ENCODE measurements at places on chromosomes 7 and 10.

DNA sequence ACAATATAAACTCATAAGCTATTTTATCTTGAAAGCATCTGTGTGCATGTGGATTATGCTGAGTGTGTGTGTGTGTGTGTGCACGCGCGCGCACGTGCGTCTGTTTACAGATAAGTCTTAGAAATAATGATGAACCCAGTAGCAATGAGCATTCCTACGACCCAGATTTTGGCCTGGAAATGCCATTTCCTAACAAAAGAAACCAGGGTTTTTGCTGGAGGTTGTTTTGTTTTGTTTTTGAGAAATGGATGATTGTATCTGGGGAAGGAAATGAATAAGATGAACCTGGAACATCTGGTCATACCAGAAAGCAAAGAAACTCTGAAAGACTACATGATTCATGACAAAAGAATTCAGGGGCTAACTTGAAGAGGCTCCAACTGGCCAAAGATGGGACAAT, 22.1 kb upstream of the LMOD2 start:
- no peak for DNase-seq

DNA sequence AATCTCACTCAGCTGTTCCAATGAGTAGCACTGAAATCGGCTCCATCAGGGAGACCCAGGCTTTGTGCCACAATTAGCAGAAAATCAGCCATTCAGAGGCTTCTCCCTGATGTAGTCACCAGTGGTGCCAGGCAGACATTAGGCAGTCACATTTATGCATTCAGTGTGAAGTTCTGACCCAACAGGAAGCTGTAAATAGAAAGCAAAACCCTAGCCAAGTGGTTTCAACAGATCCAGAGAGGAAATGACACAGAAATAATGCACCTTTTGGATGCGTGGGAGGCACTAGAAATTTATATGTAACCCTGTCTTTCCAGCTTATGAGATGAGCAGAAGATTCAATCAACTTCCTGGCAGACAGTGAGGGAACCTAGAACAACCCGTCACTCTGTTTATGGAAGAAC, 186.4 kb downstream of the PDE1C start:
- DNase-seq = no peak

DNA sequence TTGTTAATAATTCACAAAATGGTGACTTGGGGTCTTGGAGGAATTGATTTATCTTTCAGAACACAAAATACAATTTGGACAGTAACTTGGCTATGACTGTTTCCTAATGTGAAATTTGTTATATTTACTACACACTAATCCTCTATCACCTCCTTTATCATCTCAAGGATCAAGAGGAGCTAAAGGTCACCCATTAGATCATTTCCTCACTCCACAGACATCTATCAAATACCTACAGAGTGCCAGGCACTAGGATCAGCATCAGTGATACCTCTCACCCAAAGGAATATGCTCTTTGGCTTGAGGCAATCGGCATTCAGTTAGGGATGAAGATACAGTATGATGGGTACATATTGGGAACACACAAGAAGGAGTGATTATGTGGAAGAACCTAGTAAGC, 132.1 kb downstream of the INHBA start:
- no peak for DNase-seq

- no peak for DNase-seq
Observed at GRCh38 chr10:17562614-17563013, 54.6 kb downstream of the HACD1 start.

GRCh38 chr10:78533098-78533497, 499.4 kb downstream of the RPS24 start:
- no peak for DNase-seq

DNA sequence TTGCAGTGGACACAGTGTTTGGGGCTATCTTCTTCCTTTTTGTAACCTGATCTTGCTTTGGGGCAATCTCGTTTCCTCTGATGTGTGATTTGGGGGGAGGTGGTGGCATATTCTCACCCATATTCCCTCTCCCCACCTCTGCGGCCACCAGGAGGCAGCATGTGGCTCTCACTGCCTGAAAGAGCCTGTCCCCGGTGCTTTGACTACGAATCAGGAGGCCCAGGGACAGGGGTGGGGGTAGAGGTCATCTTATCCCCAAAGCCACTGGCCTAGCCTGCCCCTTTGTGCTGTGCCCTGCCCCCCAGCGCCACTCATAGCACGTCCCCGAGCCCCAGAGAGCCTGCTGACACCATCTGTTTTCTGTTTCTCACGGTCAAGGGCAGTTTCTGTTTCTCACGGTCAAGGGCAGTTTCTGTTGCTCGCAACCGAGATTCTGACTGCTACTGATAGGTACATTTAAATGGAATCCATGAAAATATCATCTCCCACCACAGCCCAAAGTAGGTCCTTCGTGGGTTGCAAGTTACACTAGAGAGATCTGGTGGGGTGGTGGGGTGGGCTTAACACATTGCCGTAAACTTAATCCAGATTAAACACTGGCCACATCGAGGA, 28.2 kb downstream of the PHYH start:
- peak; percentile 8 for DNase-seq

All from hematopoietic multipotent progenitor cell treated with erythropoietin and hydrocortisone succinate and interleukin-3 and kit ligand, for 15 days (in vitro differentiated cells).